ENCODE measurements at places on chromosomes 6 and 20.

DNA sequence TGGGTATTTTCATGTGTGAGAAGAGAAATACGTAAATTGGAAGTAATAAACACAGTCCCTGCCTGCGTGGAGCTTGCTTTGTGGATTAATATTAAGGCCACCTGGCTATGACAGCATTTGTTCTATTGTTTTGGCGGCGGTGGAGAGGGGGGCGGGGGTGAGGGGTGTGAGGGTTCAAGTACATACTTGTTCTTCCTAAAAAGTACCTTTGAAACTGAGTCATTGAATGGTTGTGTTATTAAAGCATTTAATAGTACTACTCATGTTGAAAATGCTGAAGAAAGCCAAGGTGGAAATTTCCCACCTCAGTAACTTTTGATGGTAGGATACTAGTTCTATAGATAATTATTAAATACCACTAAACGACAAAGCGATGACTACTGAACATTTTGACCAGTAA lies 95.0 kb downstream of the FOXC1 start:
- DNase-seq = no peak

GRCh38 chr6:48194596-48195295 lies 83.7 kb upstream of the PTCHD4 start:
- no peak for DNase-seq

GRCh38 chr6:122913558-122913957 lies 82.5 kb upstream of the CLVS2 start:
- no peak for DNase-seq

DNA sequence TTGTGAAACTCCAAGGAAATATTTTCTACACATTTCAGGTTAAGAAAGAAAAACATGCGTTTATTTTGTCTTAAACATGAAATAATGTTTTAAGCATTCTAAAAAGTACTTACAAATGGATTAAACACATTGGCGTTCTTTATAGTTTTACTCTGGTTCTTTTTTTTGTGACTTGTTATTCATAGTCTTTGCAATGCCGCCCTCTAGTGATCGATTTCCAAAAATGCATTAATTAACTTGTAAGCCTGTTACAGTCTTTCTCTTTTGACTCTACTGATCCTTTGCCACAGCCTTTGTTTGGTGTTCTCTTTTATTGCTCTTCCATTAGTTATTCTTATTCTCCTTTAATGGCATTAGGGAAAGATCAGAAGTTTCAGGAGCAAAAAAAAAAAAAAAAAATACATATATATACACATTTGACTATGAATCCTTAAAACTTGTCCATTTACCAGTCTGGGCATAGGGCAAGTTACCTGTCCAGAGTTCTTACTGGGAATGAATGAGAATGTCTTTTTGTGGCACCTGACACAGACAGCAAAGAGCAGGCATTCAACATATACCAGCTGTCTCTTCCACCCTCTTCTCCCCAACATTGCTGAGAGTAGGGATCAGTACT lies 59.9 kb downstream of the MACROD2 start:
- DNase-seq = peak; percentile 81

- DNase-seq = no peak
Observed at GRCh38 chr6:160431791-160432404, 83.7 kb downstream of the SLC22A3 start.

GRCh38 chr6:14626556-14626955 lies 509.0 kb downstream of the CD83 start:
- no peak for DNase-seq

- no peak for DNase-seq
Observed at GRCh38 chr6:49233483-49233882, 229.6 kb downstream of the MMUT start.

GRCh38 chr6:150894935-150895552 lies 29.5 kb downstream of the MTHFD1L start:
- DNase-seq = peak; percentile 18

- no peak for DNase-seq
Observed at GRCh38 chr6:34249469-34250261, 859 bp upstream of the SMIM29 start.

DNA sequence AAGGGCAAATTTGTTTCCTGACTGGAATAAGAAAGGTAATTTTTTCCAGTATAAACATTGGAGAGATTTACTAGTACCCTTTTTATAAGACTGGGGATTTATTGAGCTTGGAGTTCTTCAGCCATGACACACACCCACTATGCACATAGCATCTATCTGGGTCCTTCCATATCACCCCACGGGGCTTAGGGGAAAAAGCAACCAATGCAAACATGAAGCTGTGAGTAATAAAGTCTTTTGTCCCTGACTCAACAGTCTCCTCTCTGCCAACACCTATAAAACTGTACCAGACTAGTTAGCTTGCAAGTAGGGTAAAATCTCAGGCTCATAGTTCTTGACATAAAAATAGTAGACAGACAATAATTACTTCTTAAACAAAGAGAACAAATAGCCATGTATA lies 23.4 kb downstream of the COL21A1 start:
- DNase-seq = no peak

DNA sequence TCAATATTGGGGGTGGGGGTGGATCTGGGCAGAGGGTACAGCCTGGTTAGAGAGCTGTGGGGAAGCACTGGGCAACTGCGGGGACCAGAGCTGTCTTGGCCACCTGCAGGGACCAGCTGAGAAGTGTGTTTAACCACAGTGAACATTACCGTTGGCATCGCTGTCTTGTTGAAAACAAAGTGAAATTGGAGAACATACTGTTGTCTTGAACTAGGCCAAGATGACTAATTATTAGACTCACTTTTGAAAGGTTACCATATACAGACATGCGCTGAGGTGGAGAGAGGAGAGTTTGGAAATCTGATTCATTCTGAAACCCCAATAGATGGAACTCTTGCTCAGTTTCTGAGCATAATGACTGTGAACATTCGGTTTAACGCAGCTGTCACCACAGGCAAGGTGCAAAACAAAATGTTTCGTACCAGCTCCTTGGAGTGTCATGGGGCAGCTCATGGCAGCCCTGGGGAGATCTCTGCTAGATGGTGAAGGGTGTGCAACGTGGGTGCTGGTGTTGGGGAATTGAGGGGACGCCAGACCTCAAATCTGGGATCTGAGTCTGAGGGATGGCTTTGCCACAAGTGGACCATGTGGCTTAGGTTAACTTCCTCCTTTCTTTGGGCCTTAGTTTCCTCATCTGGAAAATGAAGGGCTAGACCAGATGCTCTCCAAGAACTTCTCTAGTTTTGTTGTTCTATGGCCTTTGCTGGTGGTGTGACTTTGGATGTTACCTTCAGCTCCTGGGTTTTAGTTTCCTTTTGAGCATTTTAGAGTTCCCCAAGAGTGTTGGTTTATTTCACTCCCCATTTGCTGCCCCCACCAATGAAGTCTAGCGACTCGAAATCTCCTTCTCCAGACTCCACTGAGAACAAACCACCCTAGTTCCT lies 24.6 kb upstream of the GTSF1L start:
- DNase-seq = peak; percentile 32

DNA sequence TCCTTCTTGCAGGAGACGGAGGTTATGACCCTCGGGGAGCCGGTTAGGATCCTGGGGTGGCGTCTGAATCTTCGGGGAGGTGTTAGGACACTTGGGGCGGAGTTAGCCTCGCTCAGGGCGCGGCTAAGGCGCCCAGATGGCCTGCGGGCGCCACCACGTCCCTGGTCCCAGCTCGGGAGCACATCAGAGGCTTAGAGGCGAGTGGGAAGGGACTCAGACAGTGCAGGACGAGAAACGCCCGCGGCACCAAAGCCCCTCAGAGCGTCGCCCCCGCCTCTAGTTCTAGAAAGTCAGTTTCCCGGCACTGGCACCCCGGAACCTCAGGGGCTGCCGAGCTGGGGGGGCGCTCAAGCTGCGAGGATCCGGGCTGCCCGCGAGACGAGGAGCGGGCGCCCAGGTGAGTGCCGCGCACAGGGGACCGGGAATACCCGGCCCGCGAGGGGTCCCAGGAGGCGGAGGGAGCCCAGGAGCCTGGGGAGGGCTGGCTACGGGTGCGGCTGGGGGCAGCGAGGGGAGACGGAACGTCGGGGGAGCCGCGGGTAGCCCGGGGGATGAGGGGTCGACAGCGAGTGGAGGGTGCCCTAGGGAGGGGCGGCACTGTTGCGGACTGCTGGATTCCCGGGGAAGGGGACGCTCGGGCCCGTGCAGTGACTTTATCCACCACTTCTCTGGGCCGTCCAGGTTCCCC lies at the start of gene HCK:
HCK (plus strand) TSS at position 153 of the 688 bp plus-strand sequence.
- DNase-seq = peak; percentile 53

GRCh38 chr6:81075974-81076373 lies 676.5 kb downstream of the TENT5A start:
- no peak for DNase-seq

GRCh38 chr20:62808211-62808865 lies 3.7 kb downstream of the OGFR start:
- DNase-seq = peak; percentile 83

- DNase-seq = no peak
Observed at GRCh38 chr20:20286061-20286460, 81.8 kb upstream of the INSM1 start.

GRCh38 chr20:7829776-7830175 lies 110.5 kb downstream of the HAO1 start:
- no peak for DNase-seq

DNA sequence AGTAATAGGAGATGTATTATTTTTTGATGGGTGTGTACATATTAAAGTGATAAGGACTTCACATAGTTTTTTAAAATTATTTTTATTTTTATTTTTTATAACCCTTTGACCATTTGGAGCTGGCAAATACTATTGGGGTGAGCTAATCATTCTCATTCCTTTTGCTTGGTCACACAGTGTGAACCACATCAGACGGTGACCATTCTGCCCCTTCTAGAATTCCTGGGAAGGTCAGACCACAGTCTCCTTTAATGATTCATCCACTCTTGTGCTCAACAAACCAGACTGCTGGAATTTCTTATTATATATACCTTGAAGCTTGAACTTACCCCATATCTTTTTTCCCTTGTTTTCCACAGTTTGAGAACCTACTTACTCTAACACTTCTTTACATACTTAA lies 23.9 kb upstream of the PRL start:
- DNase-seq = no peak

DNA sequence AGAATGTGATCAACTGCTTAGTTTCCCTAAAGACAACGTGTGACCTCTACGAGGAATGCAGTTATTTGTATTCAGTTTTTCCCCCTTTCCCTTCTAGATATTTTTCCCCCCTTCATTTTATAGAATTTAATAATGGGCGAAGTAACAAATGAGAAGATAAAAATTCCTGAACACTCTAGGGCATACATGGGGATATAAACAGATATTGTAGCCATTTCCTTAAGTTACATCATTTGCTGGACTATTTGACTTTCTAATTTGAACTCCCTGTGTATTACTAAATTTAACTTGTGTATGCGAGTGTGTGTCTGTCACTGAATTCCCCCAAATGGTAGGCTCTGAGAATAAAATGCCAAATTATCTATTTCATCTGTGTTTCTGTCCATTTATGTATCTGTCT lies 99.0 kb upstream of the ZFP64 start:
- no peak for DNase-seq

- no peak for DNase-seq
Observed at GRCh38 chr6:37482606-37483251, 17.0 kb downstream of the CCDC167 start.

GRCh38 chr6:18241208-18242038 lies 22.9 kb downstream of the DEK start:
- no peak for DNase-seq

DNA sequence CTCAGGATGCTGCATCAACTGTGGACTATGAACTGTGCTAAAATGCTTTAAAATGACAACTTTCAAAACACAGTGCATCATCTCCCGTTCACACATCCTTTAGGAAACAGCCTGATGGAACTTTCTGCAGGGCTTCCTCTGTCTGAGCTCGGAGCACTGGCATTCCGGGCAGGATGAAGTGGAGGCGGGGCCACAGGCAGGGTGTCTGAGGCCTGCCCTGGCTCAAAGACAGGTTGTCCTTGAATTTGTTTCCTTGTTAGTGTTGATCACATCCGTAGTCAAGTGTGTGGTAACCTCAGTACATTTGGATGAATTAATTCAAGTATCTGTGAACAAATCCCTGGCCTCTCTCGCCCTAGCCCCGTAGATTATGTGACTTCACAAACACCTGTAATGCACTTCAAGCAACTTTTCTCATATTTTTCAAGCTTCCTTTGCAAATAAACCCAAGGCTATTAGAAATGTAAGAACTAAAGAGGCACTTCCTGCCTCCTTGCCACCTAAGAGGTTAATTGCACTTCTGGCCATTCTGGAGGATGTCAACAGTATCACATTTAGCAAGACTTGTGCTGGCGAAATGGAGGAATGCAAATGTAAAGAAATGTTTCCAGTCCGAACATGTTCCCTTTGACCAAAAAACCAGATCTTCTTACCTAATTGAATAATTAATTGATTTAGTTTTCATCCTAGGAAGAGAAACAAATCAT lies 3.1 kb downstream of the CD93 start:
- no peak for DNase-seq

DNA sequence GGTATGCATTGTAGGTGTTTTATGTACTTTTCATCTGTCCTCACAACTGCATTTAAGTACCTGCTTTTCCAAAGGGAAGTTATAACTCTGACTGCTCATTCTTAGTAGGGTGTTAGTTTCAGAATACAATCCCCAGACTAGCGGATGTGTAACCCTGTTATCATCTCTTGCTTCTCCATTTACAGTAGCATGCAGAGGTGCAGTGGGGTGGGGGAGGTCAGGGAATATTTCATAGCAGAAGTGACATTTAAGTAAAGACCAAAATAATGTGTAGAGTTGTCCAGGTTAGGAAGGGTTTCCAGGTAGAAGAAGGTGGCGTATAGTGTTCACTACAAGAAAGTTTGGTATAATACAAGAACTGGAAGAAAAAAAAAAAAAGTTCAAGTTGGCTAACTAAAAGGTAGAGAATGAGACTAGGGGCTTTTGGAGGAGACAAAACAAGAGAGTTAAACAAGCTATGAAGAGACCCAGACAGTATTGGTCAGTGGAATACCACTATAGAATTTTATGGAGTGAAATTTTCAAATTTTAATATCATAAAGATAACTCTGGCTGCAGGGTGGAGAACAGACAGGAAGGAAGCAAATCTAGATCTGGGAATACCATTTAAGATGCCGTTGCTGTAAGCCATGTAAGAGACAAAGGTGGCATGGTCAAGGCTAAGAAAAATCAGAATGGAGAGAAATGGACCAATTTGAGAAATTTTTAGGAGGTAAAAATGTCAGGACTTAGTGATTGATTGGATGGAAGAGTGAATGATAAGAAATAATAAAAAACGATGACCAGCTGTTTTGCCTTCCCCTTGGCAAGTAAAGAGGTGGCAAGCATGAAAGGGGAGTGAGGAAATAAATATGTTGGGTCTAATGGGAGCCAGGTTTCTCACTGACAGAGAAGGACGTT lies 2.2 kb upstream of the AHI1 start:
- no peak for DNase-seq

DNA sequence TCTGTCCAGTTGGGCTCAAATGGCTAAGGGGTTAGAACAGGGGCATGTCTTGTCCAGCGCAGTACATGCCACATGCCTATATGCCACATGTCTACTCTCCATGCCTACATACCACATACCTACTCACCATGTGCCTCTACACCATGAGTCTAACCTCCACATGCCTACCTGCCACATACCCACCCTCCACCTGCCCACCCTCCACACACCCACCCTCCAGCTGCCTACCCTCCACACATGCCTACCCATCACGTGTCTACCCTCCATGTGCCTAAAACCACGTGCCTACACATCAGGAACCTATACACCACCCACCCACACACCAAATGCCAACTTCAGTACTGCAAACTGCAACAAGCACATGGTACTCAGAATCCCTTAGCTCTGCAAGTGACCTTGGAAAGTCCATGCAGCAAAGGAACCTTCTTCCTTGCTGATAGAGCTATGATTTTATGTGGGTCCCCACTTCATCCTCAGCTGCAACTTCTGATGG lies 113.0 kb upstream of the CST7 start:
- no peak for DNase-seq

- DNase-seq = no peak
Observed at GRCh38 chr20:31652917-31653396, 15.2 kb downstream of the COX4I2 start.

Data from hematopoietic multipotent progenitor cell treated with erythropoietin and hydrocortisone succinate and interleukin-3 and kit ligand, for 6 days (in vitro differentiated cells).